ENCODE measurements at places on chromosomes 13 and 19. TPM values are rescaled to one million over a fixed set of nuclear protein-coding genes. Genes with fewer than 3 reads are reported as not detected.

Gene MEF2B
- total RNA-seq: 1.9 TPM

Gene PTGER1
- total RNA-seq: 0.25 TPM

Gene IZUMO2
- not detected for total RNA-seq

Gene CYP4F2
- not detected for total RNA-seq

Gene JAK3
- total RNA-seq: 180 TPM

Gene PSMC4
- total RNA-seq: 114 TPM

Gene SLAIN1
- total RNA-seq: 26.7 TPM

Gene BEST2
- total RNA-seq: not detected

Gene FBXO27
- total RNA-seq: 0.90 TPM

Gene FLT1
- total RNA-seq: 21.7 TPM
